Urothelium cell line (cell line): ENCODE measurements at places on chromosomes 7 and 10.

GRCh38 chr10:49322371-49323170, 23.6 kb downstream of the C10orf71 start:
- DNase-seq: no peak

DNA sequence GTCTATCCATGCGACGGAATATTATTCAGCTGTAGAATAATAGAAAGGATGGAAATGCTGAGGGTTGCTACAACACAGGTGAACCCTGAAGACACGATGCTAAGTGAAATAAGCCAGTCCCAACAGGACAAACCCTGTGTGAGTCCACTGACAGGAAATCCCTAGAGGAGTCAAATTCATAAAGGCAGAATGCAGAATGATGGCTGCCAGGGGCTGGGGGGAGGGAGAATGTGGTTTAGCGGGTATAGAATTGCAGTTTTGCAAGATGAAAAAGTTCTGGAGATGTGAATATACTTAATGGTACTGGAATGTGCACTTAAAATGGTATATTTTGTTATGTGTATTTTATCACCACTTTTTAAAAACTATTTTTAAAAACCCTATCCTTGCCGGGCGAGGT, 36.9 kb upstream of the DOCK1 start:
- DNase-seq: no peak

DNA sequence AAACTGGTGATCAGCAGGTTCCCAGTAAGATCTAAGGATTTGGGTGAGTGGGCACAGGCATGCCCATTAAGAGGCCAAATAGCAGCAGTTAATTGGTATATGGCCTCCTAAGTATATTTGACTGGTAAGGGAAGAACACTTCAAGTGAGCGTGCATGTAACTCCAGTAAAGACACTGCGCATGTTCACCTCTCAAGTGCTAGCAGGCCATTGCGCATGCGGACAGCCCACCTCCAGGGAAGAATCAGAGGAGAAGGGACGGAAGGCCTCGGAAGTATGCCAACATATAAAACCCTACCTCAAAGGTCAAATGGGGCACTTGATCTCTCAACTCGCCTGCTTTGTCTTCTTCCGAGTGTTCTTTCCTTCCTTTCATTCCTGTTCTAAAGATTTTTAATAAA, 118.0 kb downstream of the ARL5B start:
- DNase-seq: no peak

DNA sequence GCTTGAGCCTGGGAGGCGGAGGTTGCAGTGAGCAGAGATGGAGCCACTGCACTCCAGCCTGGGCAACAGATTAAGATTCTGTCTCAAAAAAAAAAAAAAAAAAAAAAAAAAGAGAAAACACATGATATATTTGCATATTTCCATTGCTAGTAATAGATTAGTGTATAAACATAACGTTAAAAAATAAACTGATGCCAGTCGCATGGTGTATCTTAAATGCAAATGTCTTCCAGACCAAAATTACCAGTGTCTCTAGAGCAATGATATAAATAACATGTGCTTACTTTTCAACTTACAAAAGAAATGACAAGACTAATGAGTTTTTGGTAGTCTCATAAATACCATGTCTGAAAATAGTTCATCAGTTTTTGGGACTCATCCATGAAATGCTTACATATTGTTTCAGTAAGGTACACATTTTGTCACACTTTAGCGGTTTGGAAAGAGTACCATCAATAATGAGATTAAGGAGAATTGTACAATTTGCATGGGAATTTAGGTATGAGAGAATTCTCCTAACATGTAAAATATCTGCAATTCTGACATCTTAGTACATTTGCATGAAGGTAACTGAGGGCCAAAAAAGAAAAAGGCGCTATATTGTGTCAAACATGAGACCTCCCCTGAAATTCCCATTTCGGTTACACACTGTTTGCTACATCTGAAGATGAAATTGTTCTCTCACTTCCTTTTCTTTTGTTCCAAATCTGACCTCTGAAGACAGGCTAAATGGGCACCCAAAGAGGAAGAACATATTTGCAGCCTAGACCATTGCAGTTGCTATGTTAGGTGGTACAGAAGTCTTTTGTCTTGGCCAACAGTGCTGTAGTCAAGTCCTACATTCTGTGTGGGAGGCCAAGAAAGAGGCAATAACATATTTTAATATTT, 51.5 kb upstream of the PIP4K2A start:
- no peak for DNase-seq

DNA sequence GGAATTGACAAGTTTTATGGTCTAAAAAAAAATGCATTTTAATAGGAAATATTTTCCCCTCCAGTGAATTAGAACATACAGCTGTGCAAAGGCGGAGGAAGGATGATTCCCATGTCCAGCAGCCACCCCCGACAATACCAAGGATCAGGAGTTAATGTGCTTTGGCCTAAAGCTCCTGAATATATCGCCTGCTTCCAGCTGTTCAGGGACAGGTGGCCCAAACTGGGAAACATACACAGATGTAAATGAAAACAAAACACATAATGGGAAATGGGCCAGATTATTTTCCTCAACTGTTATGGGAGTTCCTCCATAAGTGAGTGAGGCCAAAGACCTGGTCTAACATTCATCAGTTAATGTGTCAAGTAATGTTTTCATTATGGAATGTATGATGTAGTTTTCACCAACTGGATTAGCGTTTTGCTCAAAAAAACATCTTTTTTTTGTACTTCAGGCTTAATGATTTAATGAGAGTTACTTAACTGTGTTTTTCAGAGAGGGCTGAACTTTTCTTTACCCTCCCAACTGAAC, 55.1 kb upstream of the LAMB1 start:
- no peak for DNase-seq

DNA sequence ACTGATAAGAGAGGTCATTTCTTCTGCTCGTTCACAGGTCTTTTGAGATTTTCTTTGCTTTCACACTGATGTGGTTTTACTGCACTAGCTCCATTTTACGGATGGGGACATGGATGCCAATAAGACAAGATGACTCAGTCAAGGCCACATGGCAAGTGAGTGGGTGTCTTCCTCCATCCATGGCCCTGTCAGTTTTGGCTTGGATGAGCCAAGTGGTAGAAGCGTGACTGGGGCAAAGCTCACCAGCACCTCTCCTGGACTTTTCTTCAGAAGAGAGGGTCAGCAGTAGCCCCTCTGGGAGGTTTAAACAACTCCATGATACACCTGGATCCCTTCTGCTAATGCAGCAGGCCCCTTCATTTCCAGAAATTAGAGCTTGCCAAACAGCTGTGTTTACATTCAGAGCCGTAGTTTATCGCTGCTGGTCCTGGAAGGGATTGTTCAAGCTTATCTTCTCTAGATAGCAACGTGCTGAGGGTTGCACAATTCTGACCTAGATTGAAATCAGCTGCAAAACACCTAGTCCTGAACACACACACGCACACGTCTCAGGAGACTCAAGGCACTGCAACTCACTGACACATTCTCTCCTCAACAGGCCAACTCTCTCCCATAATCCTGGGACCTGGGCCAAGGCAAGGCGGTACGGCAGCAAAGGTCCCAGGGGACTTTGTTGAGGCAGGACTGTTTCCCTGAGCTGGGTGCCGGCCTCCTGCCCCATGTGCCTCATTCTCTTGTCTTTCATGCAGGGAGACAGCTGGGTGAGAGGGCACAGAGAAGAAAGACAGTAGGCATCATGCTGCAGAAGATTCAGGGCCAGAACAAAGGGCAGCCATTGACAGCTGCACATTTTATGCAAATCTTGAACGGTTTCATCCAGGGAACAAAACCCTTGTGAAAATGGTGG, 14.2 kb upstream of the PDCD4 start:
- DNase-seq: no peak

DNA sequence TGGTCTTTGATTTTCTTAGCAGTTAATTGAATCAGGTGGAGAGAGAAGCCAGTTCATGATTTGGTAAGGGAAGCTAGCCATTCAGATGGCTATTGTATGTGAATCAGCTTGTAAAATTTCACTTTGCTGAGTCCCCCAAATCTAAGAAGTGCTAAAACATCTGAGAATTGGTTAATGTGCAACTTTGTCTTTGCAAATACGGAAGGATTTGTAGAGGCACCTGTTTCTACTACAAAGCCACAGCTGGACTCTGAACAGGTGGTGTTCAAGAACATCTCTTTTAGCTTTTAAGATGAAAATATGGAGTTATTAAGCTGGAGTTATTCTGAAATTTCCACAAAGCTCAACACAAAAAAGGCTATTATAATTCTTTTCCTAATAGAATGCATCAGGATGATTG, 132.6 kb downstream of the VPS50 start:
- no peak for DNase-seq

- no peak for DNase-seq
These were observed 8.3 kb downstream of the IQCE start for GRCh38 chr7:2566890-2567678.

DNA sequence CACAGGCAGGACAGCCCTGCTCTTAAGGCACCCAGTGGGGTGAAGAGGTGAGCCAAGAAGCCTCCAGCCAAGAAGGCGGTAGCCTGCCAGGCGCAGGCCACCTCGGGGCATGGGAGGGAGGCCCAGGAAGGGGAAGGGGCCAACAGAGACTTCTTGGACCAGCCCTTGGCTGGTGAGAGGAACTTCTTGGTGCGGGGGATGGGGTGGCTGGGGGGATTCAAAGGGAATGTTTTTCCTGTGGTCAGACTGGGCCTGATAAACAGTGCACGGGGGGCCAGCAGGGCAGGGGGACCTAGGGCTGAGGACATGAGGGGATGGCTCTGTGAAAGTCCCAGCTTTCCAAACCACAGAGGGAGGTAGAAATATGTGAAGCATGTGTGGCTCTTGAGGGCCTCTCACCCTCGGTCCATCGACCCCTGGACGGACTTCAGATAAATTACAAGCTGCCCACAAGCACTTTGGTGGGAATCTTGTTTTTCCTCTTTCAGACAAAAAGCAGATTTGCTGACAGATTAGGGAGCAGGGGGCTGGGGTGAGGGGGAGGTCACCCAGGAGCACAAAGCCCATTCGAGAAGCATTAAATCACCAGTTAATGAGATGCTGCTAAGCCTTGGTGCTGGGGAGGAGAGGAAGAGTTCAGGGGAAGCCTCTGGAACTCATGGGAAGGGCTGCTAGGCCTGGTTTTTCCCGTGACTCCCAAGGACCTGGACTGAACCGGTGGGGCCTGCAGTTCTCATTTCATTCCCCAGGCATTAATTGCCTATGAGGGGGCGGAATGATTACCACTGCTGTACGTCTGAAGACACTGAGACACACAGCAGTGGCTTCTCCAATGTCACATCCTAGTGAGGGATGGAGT, 11.3 kb downstream of the CRYGN start:
- DNase-seq: no peak

- DNase-seq: no peak
These were observed 5.3 kb downstream of the ESYT2 start for GRCh38 chr7:158824028-158824427.

- no peak for DNase-seq
These were observed 71.0 kb downstream of the LRMDA start for GRCh38 chr10:75502389-75502788.

GRCh38 chr7:31341141-31341540, 615 bp upstream of the NEUROD6 start:
- DNase-seq: no peak

GRCh38 chr7:108589199-108589598, 19.5 kb downstream of the DNAJB9 start:
- DNase-seq: no peak

DNA sequence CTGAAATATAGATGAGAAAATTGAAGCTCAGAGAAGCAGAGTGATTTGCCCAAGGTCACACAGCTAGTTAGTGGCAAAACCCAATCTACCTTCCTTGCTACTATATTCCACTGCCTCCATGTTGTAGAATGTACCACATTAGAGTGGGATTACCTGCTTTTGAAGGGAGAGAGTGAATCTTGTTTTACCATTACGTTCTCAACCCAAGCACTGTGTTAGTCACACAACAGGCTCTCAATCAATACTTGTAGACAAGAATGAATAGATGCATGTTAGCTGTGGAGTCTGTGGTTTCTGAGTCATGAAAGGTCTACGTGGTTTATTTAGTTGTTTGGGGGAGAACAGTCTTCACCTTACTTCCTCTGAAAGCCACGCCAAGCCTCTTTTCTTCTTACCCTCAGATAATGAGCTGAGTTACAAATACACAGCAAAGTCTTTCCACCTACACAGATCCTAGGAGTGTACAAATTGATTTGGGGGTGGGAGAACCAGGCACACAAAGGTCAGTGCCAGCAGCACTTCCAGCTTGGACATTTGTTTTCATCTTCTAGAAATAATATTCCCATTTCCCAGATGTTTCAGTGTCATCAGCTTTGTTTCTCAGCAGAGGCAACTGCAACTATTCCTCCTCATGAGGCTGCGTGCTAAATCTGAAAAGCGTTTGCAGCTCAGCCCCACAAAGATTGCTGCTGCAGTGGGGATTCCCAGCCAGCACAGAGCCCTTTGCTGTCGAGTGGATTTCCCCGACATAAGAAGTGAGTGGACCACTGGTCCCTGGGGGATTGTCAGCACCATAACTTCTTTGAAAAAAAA, 71.5 kb upstream of the ADO start:
- peak; percentile 87 for DNase-seq

- DNase-seq: no peak
These were observed 25.5 kb upstream of the INMT start for GRCh38 chr7:30726296-30727006.

- no peak for DNase-seq
These were observed 1217.8 kb upstream of the LRRTM3 start for GRCh38 chr10:65708057-65708456.
